ENCODE measurements at places on chromosomes 2 and 18. TPM values are rescaled to one million over a fixed set of nuclear protein-coding genes. Genes with fewer than 3 reads are reported as not detected.
A peak's percentile ranks its signal among the peaks of the same experiment; 100 is the strongest.

DNA sequence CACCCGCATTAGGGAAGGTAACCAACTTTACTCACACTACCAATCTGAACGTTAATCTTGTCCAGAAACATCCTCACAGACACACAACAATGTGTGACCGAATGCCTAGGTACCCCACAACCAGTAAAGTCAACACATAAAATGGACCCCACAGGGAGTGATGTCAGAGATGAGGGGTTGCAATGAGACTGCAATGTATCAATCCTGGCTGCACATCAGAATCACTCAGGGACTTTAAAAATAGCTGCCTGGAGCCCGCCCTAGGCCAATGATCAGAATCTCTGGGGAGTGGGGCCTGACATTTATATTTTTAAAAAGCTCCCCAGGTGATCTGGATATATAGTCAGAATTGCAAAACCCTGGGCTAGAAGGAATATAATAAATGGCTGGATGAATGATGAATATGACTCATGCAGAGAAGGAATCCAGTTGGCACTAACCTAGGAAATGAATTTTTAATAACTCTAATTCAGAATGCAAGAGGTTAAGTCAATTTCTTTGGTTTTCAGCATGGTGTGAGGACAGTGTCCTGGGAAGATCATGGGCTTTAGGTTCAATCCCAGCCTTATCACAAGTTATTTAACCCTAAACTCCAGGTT is 92.8 kb downstream of the COLEC12 start:
- H3K36me3 ChIP-seq = no peaks in the 10 kb centered on the region
- H3K4me1 ChIP-seq = no peaks in the 10 kb centered on the region
- DNase-seq = no peak
- no peaks in the 10 kb centered on the region for H3K27me3 ChIP-seq
- no peak overlapping the region for H3K27ac ChIP-seq

DNA sequence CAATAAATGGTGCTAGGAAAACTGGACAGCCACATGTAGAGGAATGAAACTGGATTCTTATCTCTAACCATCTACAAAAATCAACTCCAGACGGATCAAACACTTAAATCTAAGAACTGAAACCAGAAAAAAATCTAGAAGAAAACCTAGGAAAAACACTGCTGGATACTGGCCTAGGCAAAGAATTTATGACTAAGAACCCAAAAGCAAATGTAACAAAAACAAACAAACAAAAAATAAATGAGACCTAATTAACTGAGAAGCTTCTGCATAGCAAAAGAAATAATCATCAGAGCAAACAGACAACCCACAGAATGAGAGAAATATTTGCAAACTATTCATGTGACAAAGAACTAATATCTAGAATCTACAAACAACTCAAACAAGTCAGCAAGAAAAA is 314.0 kb upstream of the REV1 start:
- H3K27me3 ChIP-seq = no peaks in the 10 kb centered on the region
- H3K36me3 ChIP-seq = peaks cover 4% of the 10 kb centered on the region
- H3K4me1 ChIP-seq = peaks cover 32% of the 10 kb centered on the region

DNA sequence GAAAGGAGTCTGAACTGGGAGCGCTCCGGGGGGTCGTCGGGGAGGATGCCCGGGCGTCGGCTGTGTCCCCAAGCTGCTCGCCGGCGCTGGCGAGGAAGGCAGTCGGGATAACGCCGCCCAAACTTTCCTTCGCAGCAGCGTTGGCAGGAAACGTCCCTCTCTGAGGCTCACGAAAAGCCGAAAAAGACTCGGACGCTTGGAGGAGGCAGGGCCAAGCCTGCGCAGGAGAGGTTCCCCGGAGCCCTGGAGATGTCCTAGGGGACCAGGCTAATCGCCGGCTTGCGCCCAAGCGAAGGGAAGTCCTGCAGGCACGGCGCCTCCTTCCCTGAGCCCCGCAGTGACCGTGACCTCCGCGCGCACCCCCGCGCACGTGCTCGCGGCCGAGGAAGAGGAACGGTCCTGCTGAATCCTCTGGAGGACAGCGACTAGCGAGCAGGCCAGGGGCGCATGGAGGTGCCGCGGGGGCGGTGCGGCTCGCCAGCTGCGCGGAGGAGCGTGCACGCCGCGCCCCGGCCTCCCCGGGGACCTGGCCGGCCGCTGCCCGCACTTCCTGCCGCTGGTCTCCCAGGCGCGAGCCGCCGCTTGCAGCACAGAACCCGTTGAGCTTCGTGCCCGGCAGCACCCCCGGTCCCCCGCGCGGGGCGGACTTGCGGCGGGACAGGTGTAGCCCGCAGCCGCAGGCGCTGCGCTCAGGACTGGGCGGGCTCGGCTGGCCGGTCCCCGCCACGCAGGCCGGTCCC is at the start of gene SH3RF3:
Gene SH3RF3, plus strand, starts transcription at position 590 of the 740 bp plus-strand sequence.
- peaks cover 11% of the 10 kb centered on the region for H3K4me1 ChIP-seq
- no peaks in the 10 kb centered on the region for H3K27me3 ChIP-seq
- H3K27ac ChIP-seq = no peak within 1 kb of the TSS

GRCh38 chr18:72104851-72105250 is 439.3 kb downstream of the CBLN2 start:
- no peak for DNase-seq
- H3K27ac ChIP-seq = no peak overlapping the region
- H3K27me3 ChIP-seq = no peaks in the 10 kb centered on the region

DNA sequence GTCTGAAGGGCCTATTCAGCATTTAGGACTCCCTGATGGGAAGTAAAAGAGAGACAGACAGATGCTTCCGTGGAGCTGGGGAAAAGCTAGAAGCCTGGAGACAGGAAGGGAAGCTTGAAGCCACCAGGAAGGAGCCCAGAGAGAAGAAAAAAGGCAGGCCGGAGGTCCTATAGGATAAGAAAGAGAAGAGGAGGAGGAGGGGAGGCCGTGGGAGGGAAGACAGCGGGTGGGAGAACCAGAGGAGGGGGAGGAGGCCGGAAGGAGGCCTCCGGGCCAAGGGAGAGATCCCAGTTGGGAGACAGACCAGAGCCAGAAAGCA is 107.1 kb upstream of the PKDCC start:
- H3K4me1 ChIP-seq = no peaks in the 10 kb centered on the region
- H3K27me3 ChIP-seq = no peaks in the 10 kb centered on the region
- no peaks in the 10 kb centered on the region for H3K36me3 ChIP-seq
- no peak for DNase-seq
- H3K4me3 ChIP-seq = no peak overlapping the region

DNA sequence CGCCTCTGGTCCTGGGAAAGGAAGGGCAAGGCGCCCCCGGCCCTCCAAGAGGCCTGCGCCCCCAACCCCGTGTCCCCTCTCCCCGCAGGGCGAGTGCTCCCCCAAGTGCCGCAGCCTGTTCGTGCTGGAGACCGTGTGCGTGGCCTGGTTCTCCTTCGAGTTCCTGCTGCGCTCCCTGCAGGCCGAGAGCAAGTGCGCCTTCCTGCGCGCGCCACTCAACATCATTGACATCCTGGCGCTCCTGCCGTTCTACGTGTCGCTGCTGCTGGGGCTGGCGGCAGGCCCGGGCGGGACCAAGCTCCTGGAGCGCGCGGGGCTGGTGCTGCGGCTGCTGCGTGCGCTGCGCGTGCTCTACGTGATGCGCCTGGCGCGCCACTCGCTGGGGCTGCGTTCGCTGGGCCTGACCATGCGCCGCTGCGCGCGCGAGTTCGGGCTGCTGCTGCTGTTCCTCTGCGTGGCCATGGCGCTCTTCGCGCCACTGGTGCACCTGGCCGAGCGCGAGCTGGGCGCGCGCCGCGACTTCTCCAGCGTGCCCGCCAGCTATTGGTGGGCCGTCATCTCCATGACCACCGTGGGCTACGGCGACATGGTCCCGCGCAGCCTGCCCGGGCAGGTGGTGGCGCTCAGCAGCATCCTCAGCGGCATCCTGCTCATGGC is 52.4 kb downstream of the SLC66A2 start:
- no peak overlapping the region for H3K27ac ChIP-seq
- H3K4me3 ChIP-seq = no peak overlapping the region
- no peaks in the 10 kb centered on the region for H3K27me3 ChIP-seq
- DNase-seq = no peak

GRCh38 chr2:169159686-169160085 is 90.3 kb downstream of the DHRS9 start:
- H3K27ac ChIP-seq = no peak overlapping the region
- DNase-seq = no peak
- H3K4me3 ChIP-seq = no peak overlapping the region
- no peaks in the 10 kb centered on the region for H3K27me3 ChIP-seq
- no peaks in the 10 kb centered on the region for H3K4me1 ChIP-seq
- no peaks in the 10 kb centered on the region for H3K36me3 ChIP-seq

GRCh38 chr18:71808616-71809015 is 735.5 kb downstream of the CBLN2 start:
- no peak for DNase-seq
- H3K36me3 ChIP-seq = no peaks in the 10 kb centered on the region
- no peaks in the 10 kb centered on the region for H3K4me1 ChIP-seq
- H3K4me3 ChIP-seq = no peak overlapping the region

DNA sequence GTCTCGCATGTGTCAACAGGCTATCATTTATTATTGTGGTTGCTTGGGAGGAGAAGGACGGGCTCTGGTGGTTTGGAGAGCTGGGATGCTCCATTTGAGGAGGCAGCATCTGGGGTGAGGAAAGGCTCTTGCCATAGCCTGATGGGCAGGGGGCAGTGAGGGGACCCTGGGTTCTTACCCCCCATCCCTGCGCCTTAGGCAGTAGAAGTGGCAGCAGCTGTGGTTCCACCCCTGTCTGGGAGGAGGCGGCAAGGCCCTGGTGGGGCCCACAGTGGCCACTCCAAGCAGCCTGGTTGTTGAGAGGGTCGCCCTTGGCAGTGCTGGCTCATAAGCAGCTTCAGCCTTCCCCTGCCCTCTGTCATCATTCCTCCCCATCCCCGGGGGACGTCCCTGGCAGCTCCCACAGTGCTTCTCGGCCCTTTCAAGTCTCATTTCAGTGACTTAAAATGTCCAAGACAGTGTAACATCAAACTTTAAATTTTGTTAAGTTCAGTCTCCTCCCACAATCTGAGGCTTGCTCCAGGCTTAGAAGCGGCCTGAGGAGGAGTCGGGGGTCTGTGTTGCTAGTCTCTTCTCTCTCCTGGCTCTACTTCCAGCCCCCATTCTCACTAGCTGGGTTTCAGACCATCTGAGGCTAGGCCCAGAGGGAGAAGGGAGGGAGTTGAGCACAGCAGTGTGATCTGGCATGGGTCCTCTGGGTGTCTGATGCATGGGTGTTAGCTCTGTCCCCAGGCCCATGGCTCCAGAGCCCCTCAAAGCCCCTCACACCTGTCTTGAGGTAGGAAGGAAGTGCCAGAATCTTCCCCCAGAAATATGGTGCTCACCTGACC is 34.9 kb upstream of the PTPN4 start:
- no peak for DNase-seq
- no peaks in the 10 kb centered on the region for H3K36me3 ChIP-seq
- H3K27me3 ChIP-seq = no peaks in the 10 kb centered on the region
- H3K4me1 ChIP-seq = no peaks in the 10 kb centered on the region
- H3K4me3 ChIP-seq = no peak overlapping the region

- no peaks in the 10 kb centered on the region for H3K36me3 ChIP-seq
- H3K27ac ChIP-seq = no peak overlapping the region
- H3K27me3 ChIP-seq = no peaks in the 10 kb centered on the region
- peaks cover 12% of the 10 kb centered on the region for H3K4me1 ChIP-seq
Observed at GRCh38 chr2:213156717-213157116, 5.3 kb upstream of the IKZF2 start.

GRCh38 chr2:134973241-134974138 is 54.9 kb downstream of the CCNT2 start:
- H3K27ac ChIP-seq = no peak overlapping the region
- H3K4me1 ChIP-seq = peaks cover 13% of the 10 kb centered on the region
- no peak for DNase-seq

DNA sequence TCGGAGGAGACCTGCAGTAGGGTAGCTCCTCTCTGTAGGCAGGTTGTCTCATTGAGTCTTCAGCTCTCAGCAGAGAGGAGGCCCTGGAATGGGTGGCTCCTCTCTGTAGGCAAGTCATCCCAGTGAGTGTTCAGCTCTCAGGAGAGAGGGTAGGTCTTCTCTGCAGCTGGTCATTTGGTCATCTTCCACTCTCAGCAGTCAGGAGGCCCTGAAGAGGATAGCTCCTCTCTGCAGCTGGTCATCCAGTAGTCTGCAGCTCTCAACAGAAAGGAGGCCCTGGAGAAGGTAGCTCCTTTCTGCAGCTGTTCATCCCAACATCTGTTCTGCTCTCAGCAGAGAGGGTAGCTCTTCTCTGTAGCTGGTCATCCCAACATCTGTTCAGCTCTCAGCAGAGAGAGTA is 26.0 kb upstream of the RUFY4 start:
- H3K27me3 ChIP-seq = no peaks in the 10 kb centered on the region
- no peak for DNase-seq
- no peaks in the 10 kb centered on the region for H3K36me3 ChIP-seq
- no peak overlapping the region for H3K27ac ChIP-seq
- peaks cover 5% of the 10 kb centered on the region for H3K4me1 ChIP-seq

- peak; percentile 76 for DNase-seq
- peak overlapping the region; percentile 98 for H3K27ac ChIP-seq
- no peaks in the 10 kb centered on the region for H3K27me3 ChIP-seq
- no peaks in the 10 kb centered on the region for H3K36me3 ChIP-seq
- H3K4me3 ChIP-seq = peak overlapping the region; percentile 29
Observed at GRCh38 chr18:44759925-44760342, 79.2 kb downstream of the SETBP1 start.

- no peaks in the 10 kb centered on the region for H3K36me3 ChIP-seq
- H3K4me3 ChIP-seq = no peak overlapping the region
- H3K4me1 ChIP-seq = peaks cover 32% of the 10 kb centered on the region
Observed at GRCh38 chr2:136075476-136075875, 42.5 kb downstream of the CXCR4 start.

DNA sequence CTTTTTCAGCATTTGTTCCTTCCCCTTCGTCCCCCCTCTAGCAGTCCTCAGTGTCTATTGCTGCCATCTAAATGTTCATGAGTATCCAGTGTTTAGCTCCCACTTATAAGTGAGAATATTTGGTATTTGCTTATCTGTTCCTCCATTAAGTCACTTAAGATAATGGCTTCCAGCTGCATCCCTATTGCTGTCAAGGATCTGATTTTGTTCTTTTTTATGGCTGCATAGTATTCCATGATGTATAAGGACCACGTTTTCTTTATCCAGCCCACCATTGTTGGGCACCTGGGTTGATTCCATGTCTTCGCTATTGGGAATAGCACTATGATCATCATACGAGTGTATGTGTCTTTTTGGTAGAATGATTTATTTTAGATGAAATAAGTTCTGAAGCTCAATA is 166.9 kb upstream of the NCK2 start:
- no peaks in the 10 kb centered on the region for H3K27me3 ChIP-seq
- no peaks in the 10 kb centered on the region for H3K4me1 ChIP-seq
- H3K4me3 ChIP-seq = no peak overlapping the region
- no peak for DNase-seq

The MSTN gene
- 0.22 TPM for total RNA-seq

The SLC23A3 gene
- total RNA-seq = 2.7 TPM

The PELI1 gene
- total RNA-seq = 49.9 TPM

The CCDC85A gene
- total RNA-seq = not detected

The TRIM43 gene
- total RNA-seq = not detected

The PMS1 gene
- total RNA-seq = 29.7 TPM

The KCNS3 gene
- total RNA-seq = 2.5 TPM
